ENCODE measurements at places on chromosomes 4 and X. TPM values are rescaled to one million over a fixed set of nuclear protein-coding genes. Genes with fewer than 3 reads are reported as not detected.

GRCh38 chrX:24398766-24399165 lies 38.3 kb downstream of the SUPT20HL1 start:
- ATAC-seq: no peak

GRCh38 chr4:41227902-41228301 lies 13.6 kb upstream of the APBB2 start:
- ATAC-seq: no peak

The GYPA gene
- total RNA-seq: 1.1 TPM

The SLIT2 gene
- total RNA-seq: 158 TPM

The TRIML1 gene
- not detected for total RNA-seq

The XAGE1B gene
- not detected for total RNA-seq
